NCI-H2107 (cell line): ENCODE measurements at places on chromosomes 16 and 17.

GRCh38 chr16:31267332-31268032 is 7.7 kb downstream of the ITGAM start:
- DNase-seq = no peak

GRCh38 chr16:73882033-73882432 is 414.6 kb upstream of the PSMD7 start:
- no peak for DNase-seq

DNA sequence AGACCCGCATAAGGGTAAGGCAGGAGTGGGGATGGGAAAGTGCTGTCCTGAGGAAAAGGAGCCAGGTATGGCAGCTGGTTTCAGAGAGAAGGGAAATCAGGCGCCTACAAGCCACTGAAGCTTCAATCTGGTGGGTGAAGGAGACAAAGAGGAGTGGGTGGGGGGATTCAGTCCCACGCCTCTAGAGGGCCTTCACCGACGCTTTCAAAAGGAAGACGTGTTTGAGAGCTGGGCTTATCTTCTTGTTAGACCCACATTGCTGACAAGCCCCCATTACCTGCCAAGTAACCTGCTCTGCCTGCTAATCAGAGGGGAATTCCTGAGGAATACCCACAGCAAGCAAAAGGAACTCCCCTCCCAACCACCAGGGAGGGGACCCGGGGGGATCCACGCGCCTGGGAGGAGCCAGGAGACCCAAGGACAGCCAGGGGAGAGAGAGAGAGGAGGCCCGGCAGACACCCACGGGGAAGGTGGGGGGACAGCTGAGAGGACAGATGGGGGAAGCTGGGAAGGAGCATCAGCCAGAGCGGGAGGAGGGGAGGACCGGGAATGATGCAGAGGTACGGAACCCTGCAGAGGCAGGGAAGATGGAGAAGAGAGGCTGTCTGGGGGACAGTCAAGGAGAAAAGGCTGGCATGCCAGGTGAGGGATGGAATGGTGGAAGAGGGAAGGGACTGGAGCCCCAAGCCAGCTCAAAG is 1.0 kb downstream of the MTMR4 start:
- no peak for DNase-seq

DNA sequence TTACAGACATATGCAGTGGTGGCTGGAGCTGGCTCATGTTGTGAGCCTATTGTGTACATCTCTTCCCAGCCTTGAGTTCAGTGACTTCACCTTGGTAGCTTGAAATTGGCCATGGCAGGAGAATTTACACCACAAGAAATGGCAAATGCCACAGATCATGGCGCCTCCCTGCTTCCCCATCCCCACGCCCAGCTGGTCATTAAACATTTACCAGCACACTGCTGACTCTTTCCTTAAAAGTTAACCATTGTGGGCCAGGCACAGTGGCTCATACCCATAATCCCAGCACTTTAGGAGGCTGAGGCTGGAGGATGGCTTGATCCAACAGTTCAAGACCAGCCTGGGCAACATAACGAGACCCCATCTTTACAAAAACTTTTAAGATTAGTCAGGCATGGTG is 22.6 kb upstream of the ITGB4 start:
- no peak for DNase-seq

DNA sequence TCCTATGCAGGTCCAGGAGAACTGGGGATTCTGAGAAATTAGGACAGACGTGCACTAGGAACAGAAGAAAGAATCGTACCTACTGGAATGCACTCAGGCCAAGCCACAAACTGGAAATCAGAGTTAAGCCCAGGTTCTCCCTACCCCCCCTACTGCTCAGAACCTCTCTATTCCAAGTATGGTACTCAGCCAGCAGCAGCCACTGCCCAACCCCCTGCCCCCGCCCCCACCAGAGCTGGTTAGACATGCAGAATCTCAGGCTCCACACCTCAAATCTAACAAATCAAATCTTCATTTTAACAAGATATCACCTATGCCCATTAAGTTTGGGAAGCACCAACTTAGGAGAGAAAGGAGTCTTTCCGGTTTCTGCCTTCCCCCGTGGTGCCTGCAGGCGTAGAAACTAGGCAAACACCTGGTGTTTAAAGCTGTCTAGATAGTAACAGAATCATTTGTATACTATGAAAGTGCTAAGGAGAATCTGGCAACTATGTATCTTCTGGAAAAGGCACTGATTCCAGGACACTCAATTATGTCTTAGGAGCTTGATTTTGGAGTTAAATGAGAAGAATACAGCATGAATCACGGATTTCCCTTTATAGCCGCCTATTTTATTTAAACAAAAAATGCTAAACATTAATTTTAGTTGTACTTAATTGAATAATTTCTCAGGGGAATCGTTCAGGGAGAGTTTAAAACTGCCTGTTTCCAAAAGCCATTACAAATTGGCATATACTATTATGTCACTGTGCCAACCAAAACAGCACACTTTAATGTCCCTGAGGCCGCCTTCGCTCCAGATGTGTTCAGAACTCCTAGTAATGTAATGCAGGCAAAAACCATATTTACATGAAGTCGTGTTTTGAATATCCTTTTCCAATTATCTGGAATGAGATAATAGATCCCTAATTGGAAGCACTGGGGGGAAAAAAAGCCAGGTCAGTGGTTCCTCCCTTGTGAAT is 166.5 kb downstream of the STX8 start:
- DNase-seq = no peak

DNA sequence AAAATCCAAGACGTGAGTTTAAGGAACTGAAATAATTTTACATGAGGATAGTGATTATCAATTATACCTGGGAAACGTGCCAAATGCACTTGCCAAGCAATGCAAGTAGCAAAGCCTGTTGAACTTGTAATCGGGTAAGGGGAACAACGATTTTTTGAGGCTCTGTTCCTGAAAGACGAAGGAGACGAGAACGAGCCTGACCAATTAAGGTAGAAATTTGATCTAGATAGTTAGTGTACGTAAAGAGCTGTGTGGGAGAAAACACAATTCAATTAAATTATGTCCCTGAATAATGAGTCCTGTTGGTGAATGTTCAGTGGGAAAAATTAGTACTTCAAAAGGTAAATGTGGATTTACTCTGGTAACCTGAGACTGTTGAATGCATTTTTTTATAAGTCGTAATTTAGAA is 17.7 kb upstream of the KCTD5 start:
- peak; percentile 10 for DNase-seq

GRCh38 chr17:17725011-17725751 is 43.9 kb downstream of the RAI1 start:
- no peak for DNase-seq

DNA sequence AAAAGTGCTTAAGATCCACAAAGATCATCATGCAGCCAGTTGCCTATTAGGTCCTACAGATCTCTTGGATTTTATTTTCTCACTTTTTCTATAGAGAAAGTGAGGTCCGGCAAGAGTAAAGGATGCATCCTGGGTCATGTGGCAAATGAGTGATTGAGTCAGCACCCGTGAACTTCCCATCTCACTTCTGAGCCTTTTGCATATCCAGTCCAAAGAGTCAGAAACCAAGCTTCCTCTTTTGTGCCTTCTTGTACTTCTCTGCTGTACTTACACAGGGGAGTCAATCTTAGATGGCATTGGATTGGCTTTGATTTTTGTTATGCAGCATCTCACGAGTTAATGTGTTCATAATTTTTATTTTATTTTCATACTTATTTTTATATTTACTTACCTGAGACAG is 114.2 kb upstream of the IRX5 start:
- no peak for DNase-seq

DNA sequence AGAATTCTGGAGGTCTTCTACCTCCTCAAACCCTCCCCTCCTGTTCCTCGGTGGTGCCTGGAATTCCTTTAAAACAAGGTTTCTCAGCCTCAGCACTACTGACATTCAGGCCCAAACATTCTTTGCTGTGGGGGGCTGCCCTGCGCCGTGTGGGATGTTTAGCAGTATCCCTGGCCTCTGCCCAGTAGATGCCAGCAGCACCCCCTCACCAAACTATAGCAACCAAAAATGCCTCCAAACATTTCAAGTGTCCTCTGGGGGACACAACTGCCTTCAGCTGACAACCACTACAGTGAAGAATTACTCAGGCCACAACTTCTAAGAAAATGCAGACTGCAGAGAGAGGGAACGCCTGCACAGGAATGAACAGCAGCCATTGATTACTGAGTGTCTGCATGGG is 28.4 kb downstream of the TEKT5 start:
- no peak for DNase-seq

DNA sequence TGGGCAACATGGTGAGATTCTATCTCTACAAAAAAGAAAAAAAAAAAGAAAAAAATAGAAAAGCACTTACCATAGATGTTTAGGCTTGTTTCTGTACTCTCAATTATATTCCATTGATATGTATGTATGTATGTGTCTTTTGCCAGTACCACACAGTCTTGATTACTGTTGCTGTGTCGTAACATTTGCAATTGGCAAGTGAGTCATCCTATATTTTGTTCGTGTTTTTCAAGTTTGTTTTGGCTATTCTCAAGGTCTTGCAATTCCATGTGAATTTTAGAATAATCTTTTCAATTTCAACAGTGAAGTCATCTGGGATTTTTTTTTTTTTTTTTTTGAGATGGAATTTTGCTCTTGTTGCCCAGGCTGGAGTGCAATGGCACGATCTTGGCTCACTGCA is 19.3 kb downstream of the SPECC1 start:
- no peak for DNase-seq

- no peak for DNase-seq
Observed at GRCh38 chr17:43349142-43349541, 49.7 kb upstream of the ARL4D start.

DNA sequence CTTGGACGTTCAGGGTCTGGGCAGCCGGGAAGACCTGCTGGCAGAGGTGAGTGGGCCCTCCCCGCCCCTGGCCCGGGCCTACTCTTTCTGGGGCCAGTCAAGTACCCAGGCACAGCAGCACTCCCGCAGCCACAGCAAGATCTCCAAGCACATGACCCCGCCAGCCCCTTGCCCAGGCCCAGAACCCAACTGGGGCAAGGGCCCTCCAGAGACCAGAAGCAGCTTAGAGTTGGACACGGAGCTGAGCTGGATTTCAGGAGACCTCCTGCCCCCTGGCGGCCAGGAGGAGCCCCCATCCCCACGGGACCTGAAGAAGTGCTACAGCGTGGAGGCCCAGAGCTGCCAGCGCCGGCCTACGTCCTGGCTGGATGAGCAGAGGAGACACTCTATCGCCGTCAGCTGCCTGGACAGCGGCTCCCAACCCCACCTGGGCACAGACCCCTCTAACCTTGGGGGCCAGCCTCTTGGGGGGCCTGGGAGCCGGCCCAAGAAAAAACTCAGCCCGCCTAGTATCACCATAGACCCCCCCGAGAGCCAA is 8.6 kb upstream of the ABCC3 start:
- DNase-seq = peak; percentile 50

GRCh38 chr17:18859256-18859655 is 1.3 kb downstream of the PRPSAP2 start:
- DNase-seq = no peak

DNA sequence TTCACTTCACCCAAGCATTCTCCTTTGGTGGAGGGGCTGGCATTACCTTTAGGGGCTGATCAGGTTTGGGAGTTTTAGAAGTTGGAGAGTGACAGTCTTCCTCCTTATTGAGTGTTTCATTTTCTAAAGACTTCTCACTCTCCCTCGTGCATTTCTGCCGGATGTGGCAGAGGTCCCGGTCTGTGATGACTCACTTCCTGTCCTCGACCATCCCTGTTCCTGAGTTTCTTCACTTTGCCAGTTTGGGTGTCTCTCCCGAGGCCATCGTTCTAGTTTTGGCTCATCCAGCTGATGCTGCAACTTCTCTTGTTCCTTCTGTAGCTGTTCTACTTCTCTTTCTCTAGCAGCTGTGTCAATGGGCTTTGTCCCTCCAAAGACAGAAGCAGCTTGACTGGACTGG is 104.3 kb downstream of the PHKB start:
- DNase-seq = no peak

GRCh38 chr16:10965440-10966061 is 21.2 kb downstream of the CLEC16A start:
- DNase-seq = peak; percentile 47

DNA sequence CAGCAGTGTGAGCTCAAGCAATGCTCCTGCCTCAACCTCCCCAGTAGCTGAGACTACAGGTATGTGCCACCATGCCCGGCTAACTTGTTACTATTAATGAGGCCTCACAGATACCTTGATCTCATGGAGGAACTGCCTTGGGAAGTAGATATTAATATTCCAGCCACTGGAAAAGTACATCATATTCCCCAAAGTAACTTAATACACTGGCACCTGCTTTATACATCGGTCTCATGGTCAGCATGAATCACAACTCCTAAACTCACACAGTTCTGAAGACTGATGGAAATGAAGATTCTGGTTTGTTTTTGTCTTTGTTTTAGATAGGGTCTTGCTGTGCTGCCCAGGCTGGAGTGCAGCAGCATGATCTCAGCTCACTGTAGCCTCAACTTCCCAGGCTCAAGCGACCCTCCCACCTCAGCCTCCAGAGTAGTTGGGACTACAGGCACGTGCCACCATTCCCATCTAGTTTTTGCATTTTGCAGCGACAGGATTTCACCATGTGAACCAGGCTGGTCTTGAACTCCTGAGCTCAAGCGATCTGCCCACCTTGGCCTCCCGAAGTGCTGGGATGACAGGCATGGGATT is 28.2 kb downstream of the ADCY9 start:
- DNase-seq = no peak
